ENCODE measurements at places on chromosomes 1 and 21.

- no peak for DNase-seq
Measured at GRCh38 chr1:81435175-81435574, 365.6 kb upstream of the ADGRL2 start.

DNA sequence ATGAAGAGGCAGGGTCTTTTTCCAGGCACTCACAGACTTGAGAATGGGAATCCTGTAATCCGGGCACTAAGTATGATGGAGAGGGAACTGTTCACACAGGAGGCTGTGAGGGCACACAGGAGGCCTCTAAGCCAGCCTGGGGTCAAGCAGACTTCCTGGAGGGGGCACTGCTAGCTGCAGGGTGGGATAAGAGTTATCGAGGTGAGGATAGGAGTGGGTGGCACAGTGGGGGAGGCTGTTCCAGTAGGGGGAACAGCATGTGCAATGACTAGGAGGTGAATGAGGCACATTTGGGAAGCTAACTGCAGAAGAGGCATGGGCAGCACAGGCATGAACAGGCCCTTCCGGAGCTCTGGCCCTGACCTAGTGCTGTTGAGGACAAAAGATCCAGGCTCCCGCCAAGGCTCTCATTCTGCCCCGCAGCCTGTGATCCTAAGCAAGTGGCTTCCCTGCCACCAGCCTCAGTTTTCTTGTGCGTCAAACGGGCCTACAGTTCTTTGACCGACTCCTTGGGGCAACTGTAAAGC, 216.7 kb downstream of the TRABD2B start:
- DNase-seq = no peak

DNA sequence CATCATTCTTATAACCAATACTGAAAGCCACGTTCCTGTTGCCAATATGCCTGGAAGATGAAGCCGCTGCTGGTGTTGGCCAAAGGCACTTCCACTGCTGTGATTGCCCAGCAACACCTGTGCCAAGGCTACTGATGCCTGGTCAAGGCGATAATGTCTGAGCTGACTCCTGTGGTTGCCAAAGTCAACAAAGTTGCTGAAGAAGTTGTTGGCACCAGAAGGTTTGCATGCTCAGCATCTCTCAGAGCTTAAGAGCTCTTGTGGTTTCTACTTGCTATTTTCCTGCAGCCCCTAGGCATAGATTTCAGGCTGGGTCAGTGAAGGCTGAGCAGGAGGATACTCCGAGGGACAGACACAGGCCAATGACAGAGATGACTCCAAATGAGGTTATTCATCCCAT, 63.4 kb upstream of the RAB3GAP2 start:
- DNase-seq = peak; percentile 64

GRCh38 chr1:199101635-199102034, 462.8 kb downstream of the PTPRC start:
- no peak for DNase-seq

DNA sequence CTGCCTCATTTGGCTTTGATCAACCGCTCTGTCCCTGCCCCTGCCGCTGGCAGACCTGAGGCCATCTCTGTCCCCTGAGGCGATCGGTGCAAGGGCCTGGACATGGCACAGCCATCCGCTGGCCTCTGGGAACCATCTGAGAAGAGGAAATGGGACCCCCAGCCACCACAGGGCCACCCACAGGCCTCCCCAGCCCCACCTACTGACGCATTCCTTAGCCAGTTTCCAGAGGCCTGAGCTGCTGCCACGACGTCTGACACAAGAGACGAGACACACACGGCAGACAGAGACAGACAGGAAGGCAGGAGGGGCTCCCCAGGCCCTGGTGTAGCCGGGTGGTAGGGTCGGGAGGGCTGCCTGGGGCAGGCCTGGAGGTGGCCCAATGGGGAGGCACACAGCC, 37.3 kb upstream of the EDN2 start:
- DNase-seq = no peak

DNA sequence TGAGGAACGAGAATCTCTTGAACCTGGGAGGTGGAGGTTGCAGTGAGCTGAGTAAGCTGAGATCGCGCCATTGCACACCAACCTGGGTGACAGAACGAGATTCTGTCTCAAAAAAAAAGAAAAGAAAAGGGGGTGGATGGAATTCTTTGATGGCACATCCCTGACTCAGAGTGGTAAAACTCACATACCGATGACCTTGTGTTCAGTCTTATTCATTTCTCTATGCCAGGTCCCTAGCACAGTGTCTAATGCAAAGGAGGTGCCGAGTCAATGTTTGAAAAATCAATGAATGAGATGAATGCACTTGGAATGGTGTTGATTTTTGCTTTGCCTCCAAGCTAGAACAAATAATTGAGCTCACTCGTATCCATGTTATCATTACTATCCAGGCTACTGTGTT, 18.5 kb upstream of the FAM20B start:
- no peak for DNase-seq

DNA sequence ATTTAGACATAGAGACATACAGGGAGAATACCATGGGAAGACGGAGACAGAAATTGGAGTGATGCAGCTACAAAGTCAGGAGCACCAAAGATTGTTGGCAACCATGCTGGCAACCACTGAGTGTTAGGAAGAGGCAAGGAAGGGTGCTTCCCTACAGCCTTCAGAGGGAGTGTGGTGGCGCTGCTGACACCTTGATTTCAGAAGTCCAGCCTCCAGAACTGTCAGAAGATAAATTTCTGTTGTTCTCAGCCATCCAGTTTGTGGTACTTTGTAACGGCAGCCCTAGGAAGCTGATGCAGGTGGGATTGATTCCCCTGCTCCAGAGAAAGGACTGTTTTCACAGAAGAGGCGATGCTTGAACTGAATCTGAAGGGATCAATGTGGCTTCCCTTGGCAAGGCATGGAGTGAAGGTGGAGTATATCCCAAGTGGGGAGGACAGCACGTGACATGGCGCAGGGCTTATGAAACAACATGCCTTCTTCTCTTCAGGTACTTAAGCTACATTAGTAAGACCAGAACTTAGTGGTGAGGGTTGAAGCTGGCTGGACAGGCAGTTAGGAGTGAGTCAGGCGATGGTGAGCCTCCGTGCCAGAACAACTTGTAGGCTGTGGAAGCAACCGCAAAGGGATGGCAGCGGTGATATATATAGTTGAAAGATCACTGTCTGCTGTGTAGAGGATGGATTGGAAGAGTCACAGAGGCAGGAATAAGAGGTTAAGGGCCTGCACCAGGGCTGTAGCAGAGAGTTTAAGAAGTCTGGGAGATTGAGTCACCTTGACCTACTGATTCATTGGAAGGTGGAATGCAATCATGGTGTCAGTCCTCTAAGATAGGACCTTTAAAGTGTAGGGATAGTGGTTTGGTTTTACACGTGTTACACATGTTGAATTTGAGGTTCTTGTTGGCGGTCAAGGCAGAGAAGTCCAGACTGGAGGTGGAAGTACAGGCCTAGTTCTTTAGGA, 2.1 kb downstream of the LEPR start:
- no peak for DNase-seq

- DNase-seq = peak; percentile 71
Measured at GRCh38 chr1:37177230-37177864, 143.0 kb upstream of the GRIK3 start.

GRCh38 chr1:196649990-196650389, 1.9 kb upstream of the CFH start:
- no peak for DNase-seq

GRCh38 chr1:42797979-42798378, 13.2 kb downstream of the TMEM269 start:
- no peak for DNase-seq

DNA sequence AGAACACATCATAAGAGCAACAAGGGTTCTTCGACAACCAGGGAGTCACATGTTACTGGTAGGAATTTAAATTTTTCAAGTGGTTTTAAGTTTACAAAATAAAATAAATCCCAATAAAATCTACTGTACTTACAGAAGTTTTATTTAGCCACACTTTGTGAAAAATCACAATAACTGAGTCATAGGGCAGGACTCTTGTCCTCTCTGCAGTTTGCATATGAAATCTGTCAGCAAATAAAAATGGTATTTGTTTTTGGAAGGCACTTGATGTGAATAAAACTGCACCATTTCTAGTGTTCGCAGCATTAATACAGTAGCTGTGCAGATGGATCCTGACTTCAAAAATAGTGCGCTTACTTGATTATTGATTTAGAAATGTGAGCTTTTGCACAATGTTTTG, 150.4 kb downstream of the LBR start:
- no peak for DNase-seq

DNA sequence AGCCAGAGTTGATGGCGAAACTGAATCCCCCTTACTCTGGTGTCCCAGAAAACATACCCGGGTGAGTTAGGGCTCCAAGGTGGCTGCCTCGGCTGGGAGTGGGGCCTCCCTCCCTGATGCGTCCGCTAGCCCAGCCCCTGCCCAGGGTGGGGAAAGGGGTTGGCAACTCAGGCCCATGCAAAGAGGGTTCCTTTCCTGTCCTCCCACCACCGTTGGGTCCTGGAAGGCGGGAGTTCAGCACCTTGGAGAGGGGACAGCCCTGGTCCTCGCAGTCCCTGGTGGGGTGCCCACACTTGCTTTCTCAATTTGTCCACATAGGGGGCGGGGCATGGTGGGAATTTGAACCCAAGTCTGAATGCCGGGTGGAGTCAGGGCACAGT, 6.1 kb downstream of the SRM start:
- DNase-seq = no peak

Measured in NCI-H1092 (cell line).